ENCODE measurements at places on chromosomes 3 and 15. TPM values are rescaled to one million over a fixed set of nuclear protein-coding genes. Genes with fewer than 3 reads are reported as not detected.

GPR156 gene
- total RNA-seq = 0.42 TPM

FOXB1 gene
- total RNA-seq = not detected

CADPS gene
- total RNA-seq = 0.99 TPM

PLIN1 gene
- 3.0 TPM for total RNA-seq

MCTP2 gene
- total RNA-seq = 7.7 TPM

TMEM41A gene
- total RNA-seq = 13.2 TPM

P2RY14 gene
- total RNA-seq = 1.1 TPM

SH2D7 gene
- total RNA-seq = not detected

- no peaks in the 10 kb centered on the region for H3K4me1 ChIP-seq
- no peaks in the 10 kb centered on the region for H3K36me3 ChIP-seq
- DNase-seq = no peak
Measured at GRCh38 chr15:73965094-73965757, 26.9 kb downstream of the STOML1 start.

DNA sequence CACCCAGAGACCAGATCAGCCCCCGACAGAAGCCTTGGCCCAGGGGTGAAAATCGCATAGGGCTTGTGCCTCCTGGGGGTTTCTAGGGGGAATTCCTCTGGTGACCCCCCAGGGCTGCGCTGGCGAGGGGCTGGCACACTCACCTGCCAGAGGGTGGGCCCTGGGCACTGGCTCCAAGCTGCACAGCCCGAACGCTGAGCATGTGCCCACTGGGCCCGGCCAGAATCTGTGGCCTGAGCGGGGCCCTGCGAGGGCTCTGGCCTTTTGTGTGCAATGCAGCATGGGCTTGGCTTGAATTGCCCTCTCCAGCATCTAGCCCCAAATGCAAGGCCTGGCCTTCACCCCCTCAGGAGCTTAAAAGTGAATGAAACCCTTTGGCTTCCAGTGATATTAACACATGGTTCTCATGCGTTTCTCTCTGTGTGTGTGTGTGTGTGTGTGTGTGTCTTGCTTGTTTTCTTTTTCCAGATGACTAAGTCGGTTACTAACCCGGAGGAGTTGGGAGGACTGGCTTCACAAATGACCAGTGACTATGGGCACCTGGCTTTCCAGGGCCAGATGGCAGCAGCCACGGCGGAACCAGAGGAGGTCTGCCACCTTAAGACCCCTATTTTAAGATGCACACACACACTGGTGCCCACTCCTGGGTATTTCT lies 259.1 kb upstream of the TPM1 start:
- H3K27ac ChIP-seq = no peak overlapping the region
- no peaks in the 10 kb centered on the region for H3K27me3 ChIP-seq
- H3K36me3 ChIP-seq = no peaks in the 10 kb centered on the region

- no peak overlapping the region for H3K27ac ChIP-seq
- no peak for DNase-seq
- H3K4me3 ChIP-seq = no peak overlapping the region
- no peaks in the 10 kb centered on the region for H3K36me3 ChIP-seq
- H3K4me1 ChIP-seq = no peaks in the 10 kb centered on the region
Measured at GRCh38 chr3:45613791-45614190, 19.2 kb downstream of the LIMD1 start.

DNA sequence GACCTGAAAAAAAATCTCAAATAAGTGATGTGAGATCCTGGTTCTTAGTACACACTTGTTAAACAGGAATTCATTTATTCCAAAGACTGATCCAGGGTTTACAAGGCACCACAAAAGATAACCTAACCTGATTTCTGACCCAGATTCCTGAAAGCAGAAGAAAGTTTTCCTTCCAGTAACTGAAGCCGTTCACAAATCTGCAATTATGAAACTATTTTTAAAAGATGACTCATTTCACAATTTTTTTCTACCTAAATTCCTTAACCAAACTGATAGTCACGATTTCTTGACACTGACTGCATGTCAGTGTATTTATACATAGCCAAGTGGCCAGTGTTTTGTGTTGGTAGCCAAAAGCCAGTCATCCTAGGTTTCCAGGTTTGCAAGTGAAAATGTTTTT lies 17.1 kb downstream of the SLC9A9 start:
- no peak overlapping the region for H3K27ac ChIP-seq
- H3K4me3 ChIP-seq = peak overlapping the region; percentile 57
- no peaks in the 10 kb centered on the region for H3K4me1 ChIP-seq
- no peaks in the 10 kb centered on the region for H3K36me3 ChIP-seq

DNA sequence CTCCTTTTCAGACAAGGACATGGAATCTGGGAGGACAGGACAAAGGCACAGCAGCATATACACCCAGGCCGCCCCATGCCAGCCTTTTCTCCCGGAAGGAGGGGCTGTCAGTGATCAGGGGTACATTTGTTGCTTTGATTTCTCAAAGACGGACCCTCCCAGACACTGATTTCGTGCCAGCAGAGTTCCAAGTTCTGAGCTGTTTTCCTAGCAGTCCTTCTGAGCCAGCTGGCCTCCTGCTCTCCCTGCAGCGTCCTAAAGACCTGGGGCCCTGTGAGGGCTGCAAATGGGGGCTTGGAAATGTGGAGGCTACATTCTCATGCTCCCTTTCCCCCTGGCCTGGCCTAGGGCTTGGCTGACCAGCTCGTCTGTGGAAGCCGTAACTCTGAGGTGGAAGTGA lies 22.3 kb downstream of the CTSH start:
- H3K27ac ChIP-seq = no peak overlapping the region
- H3K27me3 ChIP-seq = no peaks in the 10 kb centered on the region
- H3K4me3 ChIP-seq = no peak overlapping the region

GRCh38 chr3:131645638-131646037 lies 142.9 kb upstream of the MRPL3 start:
- no peaks in the 10 kb centered on the region for H3K4me1 ChIP-seq
- H3K36me3 ChIP-seq = no peaks in the 10 kb centered on the region
- no peaks in the 10 kb centered on the region for H3K27me3 ChIP-seq
- H3K4me3 ChIP-seq = no peak overlapping the region
- H3K27ac ChIP-seq = no peak overlapping the region
- DNase-seq = no peak

GRCh38 chr3:133487920-133488540 lies 85.5 kb upstream of the CDV3 start:
- no peaks in the 10 kb centered on the region for H3K27me3 ChIP-seq
- no peaks in the 10 kb centered on the region for H3K4me1 ChIP-seq
- no peak overlapping the region for H3K4me3 ChIP-seq
- H3K36me3 ChIP-seq = no peaks in the 10 kb centered on the region

DNA sequence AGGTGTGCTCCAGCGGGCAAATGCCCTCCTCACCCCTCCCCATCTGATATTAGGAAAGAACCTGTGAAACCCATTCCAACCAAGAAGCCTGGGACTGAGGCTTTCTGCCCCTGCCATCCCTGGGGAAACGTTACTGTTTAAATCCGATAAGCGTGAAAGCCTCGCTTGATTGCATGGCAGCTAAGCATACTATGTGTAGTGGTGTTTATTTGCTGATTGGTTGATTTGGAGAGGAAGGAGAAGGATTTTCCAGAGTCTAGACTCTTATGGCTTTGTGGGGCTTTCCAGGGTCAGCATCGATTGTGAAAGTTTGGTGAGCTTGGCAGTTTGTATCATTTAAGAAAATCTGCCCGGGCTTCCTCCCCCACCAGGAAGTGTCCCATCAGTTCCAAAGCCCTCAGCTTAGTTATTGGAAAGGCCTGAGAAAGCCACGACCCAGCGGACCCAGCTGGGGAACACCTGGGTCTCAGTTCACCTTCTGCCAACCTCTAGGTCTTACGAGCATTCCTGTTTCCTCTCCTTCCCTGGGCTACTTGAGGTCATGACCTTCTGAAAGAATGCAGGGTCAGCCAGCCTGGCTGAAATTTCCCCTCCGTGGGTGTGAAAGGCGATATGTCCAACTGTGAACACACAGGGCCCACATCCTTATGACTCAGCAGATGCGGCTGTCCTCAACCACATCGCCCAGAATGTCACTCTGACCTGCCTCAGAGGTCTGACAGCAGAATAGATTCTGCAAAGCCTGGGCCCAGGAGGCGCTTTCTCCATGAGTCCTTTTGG lies 62.8 kb upstream of the HERC1 start:
- no peaks in the 10 kb centered on the region for H3K4me1 ChIP-seq
- DNase-seq = no peak
- no peak overlapping the region for H3K27ac ChIP-seq
- no peaks in the 10 kb centered on the region for H3K27me3 ChIP-seq

DNA sequence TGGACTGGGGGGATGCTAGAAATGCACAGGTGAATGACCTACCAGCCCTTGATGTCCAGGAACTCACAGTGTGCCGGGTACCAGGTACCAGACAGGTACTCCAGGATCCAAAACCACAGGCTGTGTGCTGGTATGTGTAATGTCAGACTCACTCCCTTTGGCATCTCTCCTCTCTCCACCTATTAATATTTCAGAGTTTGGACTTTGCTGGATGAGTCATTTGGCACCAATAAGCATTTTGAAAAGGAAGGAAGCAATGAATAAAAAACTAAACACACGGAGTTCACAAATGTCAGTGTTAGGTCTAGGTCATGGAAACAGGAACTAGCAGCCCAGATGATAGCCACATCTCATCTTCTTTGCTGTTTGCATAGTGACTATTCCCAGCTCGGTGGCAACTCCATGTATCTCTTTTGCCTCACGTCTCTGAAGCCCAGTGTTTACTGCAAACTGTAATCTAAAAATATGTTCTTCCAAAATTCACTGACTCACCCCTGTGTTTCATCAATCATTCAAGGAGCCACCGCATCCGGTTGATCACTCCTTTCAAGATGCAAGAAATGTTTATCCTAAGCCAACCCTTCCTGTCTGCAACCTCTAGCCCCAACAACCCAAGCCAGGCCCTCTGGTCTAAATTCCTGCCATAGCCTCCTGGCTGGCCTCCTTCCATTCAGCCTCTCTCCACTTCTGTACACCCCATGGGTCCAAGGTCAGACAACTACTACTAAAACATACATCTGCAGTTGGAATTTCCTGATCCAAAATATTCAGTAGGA lies 8.4 kb downstream of the ITGB5 start:
- H3K27ac ChIP-seq = peak overlapping the region; percentile 72
- no peak overlapping the region for H3K4me3 ChIP-seq
- peaks cover 13% of the 10 kb centered on the region for H3K4me1 ChIP-seq
- no peaks in the 10 kb centered on the region for H3K36me3 ChIP-seq

GRCh38 chr3:25471081-25471768 lies 43.2 kb downstream of the RARB start:
- H3K36me3 ChIP-seq = no peaks in the 10 kb centered on the region
- H3K27me3 ChIP-seq = no peaks in the 10 kb centered on the region
- H3K27ac ChIP-seq = no peak overlapping the region
- no peak overlapping the region for H3K4me3 ChIP-seq

DNA sequence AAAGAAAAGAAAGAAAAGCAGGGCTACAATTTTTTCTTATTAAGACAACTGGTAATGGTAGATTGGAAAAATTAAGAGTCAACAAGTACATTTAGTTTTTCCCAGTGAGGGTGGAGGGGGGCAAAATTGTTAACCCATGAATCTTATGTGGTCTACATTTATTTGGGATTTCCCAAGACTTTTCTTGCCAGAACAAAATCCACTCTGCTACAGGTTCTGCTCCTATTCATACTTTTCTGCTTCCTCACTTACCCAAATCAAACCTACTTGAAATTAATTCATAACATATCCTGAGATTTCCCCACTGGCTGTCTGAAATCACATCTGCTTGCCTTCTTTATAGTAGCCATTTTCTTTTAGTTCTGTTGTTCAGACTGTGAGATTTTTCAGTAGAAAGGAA lies 41.1 kb downstream of the VGLL3 start:
- H3K4me1 ChIP-seq = no peaks in the 10 kb centered on the region
- H3K27ac ChIP-seq = no peak overlapping the region
- H3K36me3 ChIP-seq = no peaks in the 10 kb centered on the region
- no peaks in the 10 kb centered on the region for H3K27me3 ChIP-seq
- no peak for DNase-seq

DNA sequence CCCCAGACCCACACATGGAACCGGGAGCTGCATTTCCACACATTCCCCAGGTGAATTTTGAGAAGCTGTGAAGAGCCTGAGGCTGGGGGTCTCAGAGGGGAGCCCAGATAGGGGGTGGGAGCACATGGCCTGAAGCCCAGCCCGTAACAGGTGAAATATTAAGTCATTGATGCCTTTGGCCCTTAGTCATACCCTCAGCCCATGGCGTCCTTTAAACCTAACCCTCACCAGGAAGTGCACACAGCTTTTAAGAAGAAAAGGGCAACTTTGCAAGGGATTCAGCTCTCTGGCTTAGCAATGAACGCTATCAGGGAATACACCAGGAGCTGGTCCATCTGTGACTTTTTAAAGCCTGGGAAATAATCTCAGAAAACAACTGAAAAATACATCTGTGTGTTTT lies 40.6 kb downstream of the WNT7A start:
- no peak overlapping the region for H3K4me3 ChIP-seq
- H3K4me1 ChIP-seq = no peaks in the 10 kb centered on the region
- DNase-seq = no peak

GRCh38 chr15:92277776-92278175 lies 115.9 kb upstream of the ST8SIA2 start:
- no peaks in the 10 kb centered on the region for H3K36me3 ChIP-seq
- no peaks in the 10 kb centered on the region for H3K4me1 ChIP-seq
- H3K4me3 ChIP-seq = no peak overlapping the region
- DNase-seq = no peak
- no peaks in the 10 kb centered on the region for H3K27me3 ChIP-seq

GRCh38 chr15:38609097-38609738 lies 44.6 kb upstream of the RASGRP1 start:
- DNase-seq = no peak
- H3K4me1 ChIP-seq = no peaks in the 10 kb centered on the region
- H3K27ac ChIP-seq = no peak overlapping the region
- no peaks in the 10 kb centered on the region for H3K36me3 ChIP-seq
- no peaks in the 10 kb centered on the region for H3K27me3 ChIP-seq

GRCh38 chr3:7637694-7638093 lies 776.8 kb downstream of the GRM7 start:
- H3K4me3 ChIP-seq = no peak overlapping the region
- no peaks in the 10 kb centered on the region for H3K36me3 ChIP-seq
- H3K27me3 ChIP-seq = no peaks in the 10 kb centered on the region
- no peak overlapping the region for H3K27ac ChIP-seq

DNA sequence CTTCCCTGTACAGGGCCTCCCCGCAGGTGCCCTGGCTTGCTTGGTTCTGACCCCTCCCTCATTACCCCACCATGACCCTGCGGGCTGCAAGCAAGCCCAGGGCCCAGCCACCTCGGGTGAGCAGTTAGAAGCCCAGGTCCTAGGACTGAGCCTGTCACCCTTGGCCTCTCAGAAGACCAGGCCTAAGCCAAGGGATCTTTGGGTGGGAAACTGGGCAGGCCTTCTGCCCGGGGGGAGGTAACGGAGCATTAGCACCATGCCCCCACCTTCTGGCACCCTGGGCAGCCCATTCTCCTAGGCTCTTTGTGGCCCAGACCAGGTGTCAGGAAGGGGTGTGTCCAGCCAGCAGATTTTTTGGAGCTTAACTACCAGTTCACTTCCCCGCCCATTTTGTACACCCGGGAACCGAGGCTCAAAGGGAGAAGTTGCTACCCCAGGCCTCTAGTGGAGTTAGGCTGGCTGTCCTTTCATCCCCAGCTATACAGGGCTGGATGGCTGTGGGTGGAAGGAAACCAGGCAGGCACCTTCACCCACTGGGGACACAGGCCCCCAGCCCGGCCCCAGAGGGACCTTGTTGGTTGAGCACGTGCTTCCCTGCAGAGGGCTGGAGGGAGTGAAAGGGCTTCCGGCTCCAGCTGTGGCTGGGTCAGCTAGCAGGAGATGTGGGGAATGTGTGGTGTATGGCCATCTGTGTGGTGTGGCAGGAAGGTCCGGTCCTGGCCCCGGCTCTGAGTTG lies 1.4 kb downstream of the CSK start:
- DNase-seq = no peak
- no peaks in the 10 kb centered on the region for H3K27me3 ChIP-seq
- no peak overlapping the region for H3K27ac ChIP-seq
- peak overlapping the region; percentile 94 for H3K4me3 ChIP-seq
- H3K4me1 ChIP-seq = no peaks in the 10 kb centered on the region

GRCh38 chr3:39569095-39569494 lies 101.6 kb downstream of the MOBP start:
- no peaks in the 10 kb centered on the region for H3K27me3 ChIP-seq
- H3K4me1 ChIP-seq = no peaks in the 10 kb centered on the region
- H3K27ac ChIP-seq = no peak overlapping the region
- H3K36me3 ChIP-seq = no peaks in the 10 kb centered on the region
